Astrocyte of the hippocampus (primary cell): ENCODE measurements at places on chromosomes 16 and 17.

GRCh38 chr17:40760105-40761016 lies 5.2 kb upstream of the KRT25 start:
- DNase-seq: no peak

DNA sequence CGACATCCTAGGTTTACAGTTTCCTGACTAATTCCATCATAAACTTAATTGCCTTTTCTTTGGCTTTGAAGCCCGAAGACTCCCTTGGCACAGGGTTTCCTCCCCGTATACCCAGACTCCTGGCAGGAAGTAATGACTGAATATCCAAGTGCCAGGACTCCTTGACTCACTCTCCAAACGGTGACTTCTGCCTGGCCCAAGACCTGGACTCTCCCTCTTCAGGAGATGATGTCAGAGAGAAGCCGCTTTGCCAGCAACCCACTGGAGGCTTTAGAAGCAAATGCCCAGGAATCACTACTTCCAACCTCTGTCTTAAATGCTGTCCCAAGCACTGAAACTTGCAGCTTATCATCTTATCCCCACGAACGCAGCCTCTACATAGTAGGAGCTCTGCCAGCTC lies 146.5 kb downstream of the RGS9 start:
- no peak for DNase-seq

GRCh38 chr16:87618216-87618615 lies 15.9 kb downstream of the JPH3 start:
- no peak for DNase-seq

DNA sequence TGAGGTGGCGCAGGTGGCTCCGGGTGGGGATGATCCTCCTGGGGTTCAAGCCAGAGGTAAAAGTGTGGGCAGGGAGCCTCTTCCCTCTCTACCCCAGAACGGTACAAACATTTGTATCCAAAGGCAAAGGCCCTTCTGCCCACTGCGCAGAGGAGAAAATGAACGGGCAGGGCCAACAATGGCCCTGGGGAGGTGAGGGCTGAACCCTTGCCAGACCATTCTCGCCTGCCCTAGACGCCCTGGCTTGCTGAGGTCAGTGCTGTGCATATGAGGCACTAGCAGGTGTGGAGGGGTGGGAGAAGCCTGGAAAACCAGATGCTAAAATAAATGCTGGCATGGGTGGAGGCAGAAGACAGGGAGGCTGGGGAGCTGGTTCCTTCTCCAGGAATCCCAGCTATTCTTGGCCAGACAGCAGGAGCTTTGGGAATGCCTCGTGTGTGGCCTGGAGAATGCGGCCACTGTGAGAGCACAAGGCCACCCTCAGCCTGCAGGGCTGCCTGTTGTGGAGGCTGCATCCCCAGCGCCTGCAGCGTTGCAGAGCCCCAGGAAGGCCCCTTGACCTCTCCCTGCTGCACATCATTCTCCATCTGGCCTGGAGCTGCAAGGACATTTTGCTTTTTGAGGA lies 4.5 kb downstream of the C17orf50 start:
- peak; percentile 48 for DNase-seq

DNA sequence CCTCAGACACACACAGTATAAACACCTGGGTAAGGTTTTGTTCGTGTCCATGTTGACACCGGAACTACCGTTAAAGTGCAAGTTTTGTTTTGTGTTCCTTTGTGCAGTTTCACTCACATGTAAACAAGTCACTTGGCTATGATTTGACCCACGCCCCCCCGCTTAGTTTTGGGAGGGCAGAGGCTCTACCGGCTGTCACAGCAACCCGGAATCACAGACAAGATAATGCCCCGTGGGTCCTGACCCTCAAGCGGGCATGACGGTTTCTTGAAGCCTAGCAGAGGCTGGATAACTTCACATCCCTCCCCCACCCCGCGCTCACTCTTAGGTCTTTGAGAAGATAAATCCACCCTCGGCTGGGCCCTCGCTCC lies 1.7 kb downstream of the RASD1 start:
- no peak for DNase-seq

DNA sequence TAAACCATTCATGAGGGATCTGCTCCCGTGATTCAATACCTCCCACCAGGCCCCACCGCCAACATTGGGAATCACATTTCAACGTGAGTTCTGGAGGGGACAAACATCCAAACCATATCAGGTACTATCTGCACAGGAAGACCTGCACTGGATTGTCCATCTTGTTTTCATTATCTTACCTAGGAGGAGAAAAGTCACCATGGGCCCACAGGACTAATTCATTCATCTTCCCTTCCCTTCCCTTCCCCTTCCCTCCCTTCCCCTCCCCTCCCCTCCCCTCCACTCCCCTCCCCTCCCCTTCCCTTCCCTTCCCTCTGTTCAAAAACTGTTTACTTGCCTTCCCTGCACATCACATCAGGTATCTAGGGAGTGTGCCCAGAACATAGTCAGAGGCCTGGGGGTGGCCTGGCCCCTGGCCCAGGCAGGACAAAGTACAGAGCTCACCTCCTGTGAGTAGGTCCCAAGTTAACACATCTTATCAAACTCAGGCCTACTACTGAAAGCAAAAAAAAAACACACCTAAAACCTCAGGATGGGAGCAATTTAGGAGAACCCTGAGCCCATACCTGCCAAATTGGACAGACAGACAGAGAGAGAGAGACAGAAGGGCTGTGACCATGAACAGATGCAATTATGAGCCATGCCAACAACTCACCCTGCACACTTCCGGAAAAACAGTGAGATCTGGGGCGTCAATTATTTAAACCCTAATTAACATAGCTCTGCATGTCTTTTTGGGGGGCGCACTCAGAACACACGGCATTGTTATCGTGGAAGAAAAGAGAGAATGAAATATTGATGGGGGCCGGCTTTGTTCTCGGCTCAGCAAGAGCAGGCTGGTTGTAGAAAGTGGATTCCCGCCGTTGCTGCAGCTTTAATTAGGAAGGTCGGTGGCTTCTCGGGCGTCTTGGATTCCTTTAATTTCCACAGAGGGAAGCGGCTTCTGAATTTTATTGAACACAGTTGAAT lies 151.2 kb downstream of the IRX5 start:
- no peak for DNase-seq

DNA sequence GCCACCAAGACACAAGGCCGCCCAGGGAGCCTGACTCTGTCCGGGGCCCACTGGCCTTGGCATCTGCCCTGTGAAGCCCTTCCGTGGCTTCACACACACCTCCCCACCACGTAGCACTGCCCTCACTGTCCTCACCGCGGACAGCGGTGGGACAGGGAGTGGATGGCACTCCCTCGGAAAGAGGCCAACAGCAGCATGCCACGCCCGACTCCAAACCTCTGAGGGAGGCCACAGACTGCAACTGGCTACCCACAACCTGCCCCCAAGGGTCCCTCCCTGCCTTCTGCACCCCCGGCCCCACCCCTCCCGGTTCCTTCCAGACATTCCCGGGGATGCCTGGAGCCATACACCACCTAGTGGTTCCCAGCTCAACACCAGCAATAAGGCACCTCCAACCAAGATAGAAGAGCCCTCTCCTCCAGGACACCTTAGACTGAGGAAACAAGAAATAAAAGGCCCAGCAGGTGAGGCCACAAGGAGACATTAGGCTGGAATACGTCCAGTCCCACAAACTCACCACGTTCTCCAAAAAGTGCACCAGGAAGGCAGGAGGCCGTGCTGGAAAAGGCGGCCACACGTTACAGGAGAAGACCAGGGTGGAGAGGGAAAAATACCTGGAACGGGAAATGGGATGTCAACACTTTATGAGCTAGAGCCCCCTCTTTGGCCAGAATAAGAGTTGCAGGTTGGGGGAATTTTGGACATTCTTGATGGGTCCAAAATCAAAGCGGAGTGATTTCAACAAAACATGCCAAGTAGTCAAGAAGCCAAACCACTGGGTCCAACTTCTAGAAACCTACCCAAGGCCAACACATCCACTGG lies 310.0 kb downstream of the SOX9 start:
- DNase-seq: no peak

DNA sequence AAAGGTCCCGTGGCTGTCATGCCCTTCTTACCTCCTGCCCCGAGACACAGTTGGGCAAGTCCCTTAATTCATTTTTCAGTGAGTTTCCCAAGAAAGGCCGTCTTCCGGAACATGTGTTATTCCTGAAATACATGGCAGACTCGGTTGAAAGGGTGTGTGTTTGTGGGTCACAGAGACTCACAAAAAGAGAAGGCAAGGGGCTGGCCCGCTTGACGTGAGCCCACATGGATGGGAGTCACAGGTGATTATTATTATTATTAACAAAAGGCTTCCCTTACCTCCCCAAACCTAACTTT lies 34.1 kb upstream of the CCR7 start:
- no peak for DNase-seq

GRCh38 chr17:72426948-72427760 lies 306.3 kb downstream of the SOX9 start:
- no peak for DNase-seq

- no peak for DNase-seq
These were observed 56.1 kb upstream of the MAF start for GRCh38 chr16:79656553-79657115.

- DNase-seq: no peak
These were observed 52.8 kb downstream of the SOX9 start for GRCh38 chr17:72173499-72174116.

DNA sequence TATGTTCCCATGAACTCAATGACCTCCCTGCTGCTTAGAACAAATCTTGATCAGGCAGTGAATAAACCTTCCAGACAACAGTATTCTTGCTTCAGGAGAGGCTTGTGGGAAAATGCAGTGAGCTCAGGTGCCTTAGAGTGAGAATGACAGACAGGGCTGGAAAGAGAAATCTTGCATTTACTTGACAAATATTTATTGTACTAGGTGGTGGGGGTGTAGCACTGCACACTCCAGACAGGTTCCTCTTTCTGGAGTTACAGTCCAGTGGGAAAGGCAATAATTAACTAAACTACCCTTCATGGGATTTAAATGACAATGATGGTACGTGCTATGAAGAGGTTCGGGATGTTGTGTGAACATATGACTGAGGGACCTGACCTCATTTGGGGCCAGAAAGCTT lies 182.9 kb downstream of the SHISA9 start:
- no peak for DNase-seq

- no peak for DNase-seq
These were observed 33.3 kb downstream of the TNFRSF13B start for GRCh38 chr17:16938496-16939207.

DNA sequence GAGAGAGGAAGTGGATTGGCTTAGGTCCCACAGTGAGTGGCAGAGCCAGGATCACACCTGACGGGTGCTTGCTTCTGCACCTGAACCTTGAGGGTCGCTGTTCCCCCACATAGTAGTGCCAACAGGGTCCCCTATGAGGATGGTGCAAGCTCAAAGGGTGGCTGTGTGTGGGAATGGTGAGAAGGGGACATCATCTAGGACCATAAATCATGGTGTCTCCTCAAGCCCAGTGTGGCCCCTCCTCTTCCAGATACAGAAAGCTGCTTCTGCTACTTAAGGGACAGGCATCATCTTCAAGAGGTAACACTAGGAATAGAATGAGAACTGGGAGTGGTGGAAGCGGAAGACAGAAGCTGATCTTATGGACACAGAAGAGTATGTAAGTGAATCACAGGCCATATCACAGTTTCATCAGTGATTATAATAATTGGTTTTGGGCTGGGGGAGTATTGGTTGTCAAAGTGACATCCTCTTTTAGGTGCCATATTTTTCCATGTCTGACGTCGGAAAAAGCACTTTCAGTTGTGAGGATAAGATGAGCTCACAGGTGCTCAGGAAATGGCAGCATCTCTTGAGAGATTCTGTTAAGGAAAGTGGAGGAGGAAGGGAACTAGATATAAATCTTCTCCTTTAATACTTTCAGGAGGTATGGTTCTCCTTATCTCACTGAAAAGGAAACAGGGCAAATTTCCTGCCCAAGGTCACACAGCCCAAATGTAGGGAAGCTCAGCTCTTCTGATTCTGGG lies 83.2 kb upstream of the HNF1B start:
- DNase-seq: no peak

GRCh38 chr16:12801511-12802042 lies 2.1 kb downstream of the CPPED1 start:
- peak; percentile 74 for DNase-seq

DNA sequence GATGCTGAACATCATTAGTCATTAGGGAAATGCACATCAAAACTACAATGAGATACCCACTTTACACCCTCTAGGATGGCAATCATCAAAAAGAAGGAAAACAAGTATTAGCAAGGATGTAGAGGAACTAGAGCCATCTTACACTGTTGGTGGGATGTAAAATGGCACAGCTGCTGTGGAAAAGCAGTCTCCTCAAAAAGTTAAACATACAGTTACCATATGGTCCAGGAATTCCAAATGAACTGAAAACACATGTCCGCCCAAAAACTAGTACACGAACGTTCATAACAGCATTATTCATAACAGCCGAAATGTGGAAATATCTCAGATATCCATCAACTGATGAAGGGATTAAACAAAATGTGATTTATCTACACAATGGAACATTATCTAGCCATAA lies 7.0 kb downstream of the FBF1 start:
- no peak for DNase-seq

GRCh38 chr16:58499615-58500351 lies at the start of gene NDRG4:
TSS of gene NDRG4 (plus strand) at chr16:58500143. CDS start at chr16:58500249, 106 bp downstream.
- DNase-seq: peak; percentile 97

- peak; percentile 58 for DNase-seq
These were observed 26.6 kb upstream of the KCNG4 start for GRCh38 chr16:84266451-84266850.

GRCh38 chr17:10216213-10216938 lies 18.0 kb upstream of the GAS7 start:
- DNase-seq: peak; percentile 18

DNA sequence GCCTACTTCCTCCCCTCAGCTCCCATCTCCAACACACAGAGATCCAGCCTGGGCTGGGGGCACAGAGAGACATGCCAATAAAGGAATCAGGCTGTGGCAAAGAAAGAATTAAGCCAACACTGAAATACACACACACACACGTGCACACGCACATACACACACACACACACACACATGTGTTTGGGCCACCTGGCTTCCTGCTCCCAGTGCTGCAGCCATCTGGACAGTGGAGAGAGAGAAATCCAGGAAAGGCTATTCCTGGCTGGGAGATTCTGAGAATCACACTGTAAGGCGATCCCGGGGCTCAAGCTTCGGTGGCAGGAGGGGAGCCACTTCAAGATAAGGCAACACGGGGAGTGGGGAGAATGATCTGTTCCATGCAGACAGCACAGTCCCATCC lies 72.4 kb downstream of the NOG start:
- no peak for DNase-seq

DNA sequence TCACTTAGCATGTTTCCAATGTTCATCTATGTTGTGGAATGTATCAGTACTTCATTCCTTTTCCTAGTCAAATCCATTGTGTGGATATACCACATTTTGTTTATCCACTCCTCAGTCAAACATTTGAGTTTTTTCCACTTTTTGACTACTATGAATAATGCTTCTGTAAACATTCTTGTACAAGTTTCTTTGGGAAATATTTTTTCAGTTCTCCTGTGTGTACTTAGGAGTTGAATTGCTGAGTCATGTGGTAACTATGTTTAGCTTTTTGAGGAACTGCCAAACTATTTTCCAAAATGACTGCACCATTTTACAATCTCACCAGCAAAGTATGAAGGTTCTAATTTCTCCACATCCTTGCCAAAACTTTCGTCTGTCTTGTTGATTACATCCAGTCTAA lies 223.7 kb upstream of the AXIN2 start:
- DNase-seq: peak; percentile 91
